ENCODE measurements at places on chromosomes 3 and 15.

DNA sequence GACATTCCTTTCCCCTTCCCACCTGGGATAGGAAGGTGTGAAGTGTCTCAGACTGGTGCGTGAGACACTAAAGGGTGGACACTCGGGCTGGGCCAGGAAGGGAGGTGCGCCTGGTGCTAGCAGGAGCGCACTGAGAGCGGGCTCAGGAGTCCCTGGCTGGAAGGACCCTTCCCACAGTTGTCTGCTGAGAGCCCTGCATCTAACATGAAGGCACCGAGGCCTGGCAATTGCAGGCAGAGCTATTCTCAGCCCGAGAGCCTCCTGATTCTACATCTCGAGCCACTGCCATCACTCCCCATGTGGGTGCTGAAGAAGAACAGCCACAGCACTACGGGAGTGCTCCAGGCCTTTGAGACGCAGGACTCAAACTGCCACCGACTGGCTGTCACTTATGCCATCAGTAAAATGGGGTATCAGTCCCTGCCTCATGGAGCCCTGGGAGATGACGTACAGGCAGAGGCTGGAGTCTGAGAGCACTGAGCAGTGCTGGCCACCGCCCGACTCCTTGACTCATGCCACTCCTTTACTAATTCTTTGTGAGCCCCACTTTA is 159.4 kb downstream of the KLF13 start:
- DNase-seq, result no peak

- DNase-seq, result no peak
These were observed 37.4 kb upstream of the SNRPN start for GRCh38 chr15:24917431-24917830.

DNA sequence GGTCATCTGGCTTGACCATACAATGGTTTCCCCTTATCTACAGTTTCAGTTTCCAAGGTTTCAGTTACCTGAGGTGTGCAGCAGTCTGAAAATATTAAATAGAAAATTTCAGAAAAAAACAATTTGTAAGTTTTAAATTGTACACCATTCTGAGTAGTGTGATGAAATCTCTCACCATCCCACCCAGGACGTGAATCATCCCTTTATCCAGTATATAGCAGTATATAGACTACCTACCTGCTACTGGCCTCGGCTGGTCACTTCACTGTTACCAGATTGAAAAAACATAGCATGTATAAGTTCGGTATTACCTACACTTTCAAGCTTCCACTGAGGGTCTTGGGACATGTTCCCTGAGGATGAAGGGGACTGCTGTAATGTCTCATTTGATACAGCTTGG is 12.0 kb downstream of the ARIH1 start:
- no peak for DNase-seq

GRCh38 chr15:86121568-86122225 is 42.0 kb downstream of the AGBL1 start:
- DNase-seq, result no peak

DNA sequence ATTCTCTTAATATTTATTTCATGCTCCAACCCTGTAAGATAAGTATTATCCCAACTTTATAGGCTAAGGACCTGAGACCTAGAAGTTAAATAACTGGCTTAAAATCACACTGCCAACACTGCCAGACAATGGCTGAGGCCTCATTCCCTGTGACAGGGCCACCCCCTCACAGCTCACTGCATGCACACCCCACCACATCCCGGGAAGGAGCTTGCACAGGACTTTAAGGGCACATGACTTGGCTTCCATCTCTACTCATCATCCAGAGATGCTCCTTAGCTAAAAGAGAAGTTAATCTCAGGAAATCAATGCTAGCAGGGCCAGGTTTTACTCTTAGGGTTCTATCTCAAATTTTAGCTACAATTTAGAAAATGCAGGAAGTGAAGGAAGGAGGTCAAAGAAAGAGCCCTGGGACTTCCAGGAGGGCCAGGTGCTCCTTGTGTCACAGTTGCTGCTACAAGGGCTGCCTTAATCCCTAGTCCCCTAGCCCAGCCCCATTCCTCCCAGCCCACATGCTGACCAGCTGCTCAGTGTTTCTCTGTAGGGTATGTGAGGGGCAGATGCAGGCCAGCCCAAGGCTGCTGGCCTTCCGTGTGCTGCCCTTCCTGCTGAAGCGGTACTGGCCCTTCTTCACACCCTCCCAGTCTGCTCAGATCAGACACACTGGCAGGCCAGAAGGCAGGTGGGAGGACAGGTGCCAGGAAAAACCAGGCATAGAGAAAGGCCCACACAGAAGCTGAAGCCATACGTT is 53.5 kb downstream of the WWTR1 start:
- no peak for DNase-seq

GRCh38 chr15:69346112-69346511 is 47.4 kb downstream of the PAQR5 start:
- no peak for DNase-seq

- DNase-seq, result peak; percentile 65
These were observed 93.0 kb upstream of the LPP start for GRCh38 chr3:188060840-188061544.

GRCh38 chr15:62391641-62392262 is 226.7 kb upstream of the C2CD4B start:
- peak; percentile 40 for DNase-seq

DNA sequence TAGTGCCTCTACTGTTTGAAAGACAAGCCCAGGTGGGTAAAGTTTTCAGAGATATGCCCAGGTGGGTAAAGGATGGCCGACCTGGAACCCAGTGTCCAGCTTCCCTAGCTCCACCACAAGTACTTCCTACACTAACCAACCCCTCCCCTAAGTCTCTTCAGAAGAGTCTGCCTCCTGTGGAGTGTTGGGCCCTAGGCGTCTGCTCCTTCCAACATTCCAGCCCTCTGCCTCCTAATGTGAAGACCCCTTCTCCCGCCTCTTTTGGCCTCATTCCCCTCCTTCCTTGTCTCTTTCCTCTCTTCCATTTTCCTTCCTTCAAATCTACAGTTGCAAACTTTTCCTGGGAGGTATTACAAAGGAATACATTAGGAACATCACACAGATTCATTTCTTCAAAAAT is 38.6 kb downstream of the CNTN3 start:
- no peak for DNase-seq

DNA sequence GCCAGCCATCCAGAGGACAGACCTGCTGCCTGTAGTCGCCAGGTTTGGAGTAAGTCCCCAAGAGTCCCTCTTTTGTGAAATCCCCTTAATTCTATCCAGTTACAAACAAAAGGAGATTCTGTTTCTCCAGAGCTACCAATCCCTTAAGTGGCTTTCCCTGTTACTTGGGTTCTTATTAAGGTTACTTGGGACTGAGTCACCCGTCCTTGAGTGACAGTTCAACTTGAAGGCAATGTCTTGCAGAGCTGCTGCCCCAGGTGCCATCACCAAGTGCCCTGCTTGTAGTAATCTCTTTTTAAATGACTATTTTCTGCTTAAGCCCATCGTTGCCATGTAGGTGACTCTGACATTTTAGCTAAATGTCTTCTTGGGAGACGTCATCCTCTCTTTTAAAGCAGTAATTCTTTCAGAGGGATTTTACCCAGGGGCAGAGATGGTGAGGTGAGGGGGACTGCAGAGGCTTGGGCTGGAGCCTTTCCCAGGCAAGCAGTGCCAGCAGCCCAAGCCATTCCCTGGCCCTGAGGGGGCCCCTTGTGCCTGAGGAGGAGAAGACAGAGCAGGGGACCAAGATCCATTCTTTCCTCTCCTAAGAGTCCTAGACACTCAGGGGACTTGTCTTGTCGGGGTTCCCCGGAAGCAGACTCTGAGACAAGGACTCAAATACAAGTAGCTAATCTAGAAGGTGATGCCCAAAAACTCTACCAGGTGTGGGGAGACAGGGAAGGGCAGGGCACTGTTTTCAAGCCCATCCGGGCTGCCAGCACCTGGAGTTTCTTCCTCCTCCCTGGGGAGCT is 253.7 kb downstream of the PLCL2 start:
- no peak for DNase-seq

DNA sequence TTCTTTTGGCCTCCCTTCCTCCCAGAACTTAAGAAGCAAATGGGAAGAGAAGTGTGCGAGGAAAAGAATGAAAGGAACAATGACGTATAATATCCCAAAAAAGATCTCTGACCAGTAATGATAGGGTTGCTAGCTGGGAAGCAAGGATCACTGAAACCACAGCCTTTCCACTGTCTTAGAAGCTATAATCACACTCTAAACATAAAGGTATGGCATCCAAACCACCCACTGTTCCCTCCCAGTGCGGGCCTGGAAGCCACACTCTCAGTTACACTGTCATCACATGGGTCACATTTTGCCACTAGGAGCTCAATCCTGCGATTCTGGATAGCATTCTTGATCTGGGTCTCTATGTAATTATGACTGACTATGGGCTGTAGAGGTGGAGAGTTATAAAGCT is 131.6 kb upstream of the HACD2 start:
- DNase-seq, result no peak

DNA sequence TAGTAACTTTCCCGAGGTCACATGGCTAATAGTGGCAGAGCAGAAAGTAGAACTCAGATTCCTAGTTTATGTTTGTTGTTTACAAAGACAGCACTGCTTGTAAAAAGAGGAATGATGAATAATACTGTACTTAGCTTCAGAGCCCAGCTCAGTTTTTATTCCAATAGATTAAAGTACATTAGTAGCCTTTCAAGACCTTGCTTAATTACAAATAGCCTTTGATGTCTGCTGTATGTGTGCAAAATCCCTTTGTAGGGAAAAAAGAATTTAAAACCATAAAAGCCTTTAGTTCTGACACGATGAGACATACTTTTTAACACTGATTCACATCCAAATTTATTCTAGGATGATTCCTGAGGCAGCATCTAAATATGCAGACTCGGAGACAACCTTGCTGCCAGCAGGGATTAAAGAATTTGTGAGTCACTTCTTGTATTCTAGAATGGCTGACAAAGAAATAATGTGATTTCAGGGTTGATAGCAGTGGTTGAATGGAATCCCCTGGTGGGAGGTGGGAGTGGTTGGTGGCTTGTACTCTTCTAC is 324.2 kb upstream of the TGFBR2 start:
- no peak for DNase-seq

- DNase-seq, result peak; percentile 33
These were observed 11.5 kb upstream of the PARP14 start for GRCh38 chr3:122668930-122669730.

GRCh38 chr3:149640976-149641728 is 16.7 kb downstream of the WWTR1 start:
- DNase-seq, result no peak

GRCh38 chr15:99562238-99562637 is 3.5 kb upstream of the MEF2A start:
- DNase-seq, result no peak

- DNase-seq, result peak; percentile 44
These were observed at the start of gene CSPG5 for GRCh38 chr3:47578691-47579632. CSPG5 (minus strand) TSS chr3:47578865; CDS start chr3:47578693, 172 bp downstream.

- no peak for DNase-seq
These were observed 67.1 kb downstream of the MRPL46 start for GRCh38 chr15:88400084-88400483.

- DNase-seq, result no peak
These were observed 15.8 kb upstream of the RARB start for GRCh38 chr3:25412269-25412668.

- DNase-seq, result no peak
These were observed 37.7 kb downstream of the NCK1 start for GRCh38 chr3:136899622-136900158.
